ENCODE measurements at places on chromosomes 4 and X.

GRCh38 chr4:1299301-1299860, 9.7 kb downstream of the MAEA start:
- DNase-seq: no peak

DNA sequence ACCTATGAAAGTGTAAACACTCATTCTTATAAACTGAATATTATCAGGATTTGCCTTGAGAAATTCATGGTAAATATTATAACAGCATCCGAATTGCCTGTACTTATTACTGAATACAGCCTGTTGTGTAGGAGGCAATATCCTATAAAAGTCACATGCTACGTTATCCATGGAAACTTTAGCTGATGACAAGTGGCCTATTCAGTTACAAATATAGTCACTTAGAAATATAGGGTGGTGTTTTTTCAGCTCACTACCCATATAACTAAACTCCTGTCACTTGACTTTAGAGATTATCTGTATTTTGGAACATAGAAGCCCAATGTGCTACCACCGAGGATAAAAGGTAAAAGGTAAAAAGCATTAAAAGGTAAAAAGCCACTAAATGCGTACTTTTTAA, 493.4 kb downstream of the INPP4B start:
- no peak for DNase-seq

GRCh38 chr4:152999346-153000075, 63.4 kb downstream of the FHDC1 start:
- DNase-seq: no peak

DNA sequence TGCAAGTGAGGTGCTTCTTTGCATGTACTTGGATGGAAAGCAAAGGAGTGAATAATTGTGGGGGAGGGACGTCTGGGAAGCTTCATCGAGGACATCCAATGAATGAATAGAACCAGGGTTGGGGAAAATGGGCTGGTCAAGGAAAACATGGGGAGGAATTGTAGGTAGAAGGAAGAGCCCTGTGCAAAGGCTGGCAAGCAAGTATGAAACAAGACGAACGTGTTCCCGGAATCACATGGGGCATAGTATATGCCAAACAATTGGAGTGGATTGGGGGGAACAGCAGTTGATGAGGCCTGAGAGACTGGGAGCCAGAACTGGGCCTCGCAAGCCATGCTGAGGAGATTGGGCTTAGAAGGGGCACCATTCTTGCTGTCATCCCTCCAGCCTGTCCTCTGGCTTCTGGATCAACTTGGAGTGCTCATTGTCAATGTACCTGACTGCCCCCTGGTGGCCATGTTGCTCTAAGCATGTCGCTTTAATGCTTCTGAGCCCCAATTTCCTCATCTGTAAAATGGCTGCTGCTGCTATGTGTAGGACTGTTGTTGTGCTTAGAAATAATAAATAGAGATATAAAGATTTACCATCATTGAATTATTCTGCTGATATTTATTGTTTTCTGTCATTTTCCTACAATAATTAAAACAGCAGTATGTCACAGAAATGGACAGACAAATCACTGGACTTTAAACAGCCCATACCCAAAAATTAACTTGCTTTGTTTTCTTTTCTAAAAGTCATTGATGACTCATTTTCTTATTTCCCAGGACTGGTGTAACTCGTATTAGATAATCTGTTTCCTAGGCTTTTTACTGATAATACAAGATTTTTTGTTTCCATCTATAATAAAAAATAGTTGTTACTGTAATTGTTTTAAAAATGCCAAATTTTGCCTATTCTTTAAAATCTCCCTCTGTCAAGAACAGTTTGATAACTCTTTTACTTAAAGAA, 66.4 kb downstream of the JADE3 start:
- no peak for DNase-seq

DNA sequence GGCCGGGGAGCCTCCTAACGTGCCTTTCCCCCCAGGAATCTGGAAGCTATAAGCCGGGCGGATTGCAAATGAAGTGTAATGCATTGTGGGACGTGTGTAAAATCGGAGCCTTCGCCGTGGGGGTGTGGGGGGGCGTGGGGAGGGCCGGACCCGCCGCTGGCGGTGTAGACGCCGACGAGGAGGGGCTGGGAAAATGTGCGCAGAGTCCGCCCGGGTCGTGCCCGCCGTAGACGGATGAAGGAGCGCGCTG, 1.3 kb downstream of the STOX2 start:
- DNase-seq: no peak

Data from NCI-H1417 treated with DMSO at 0.1 percent for 48 hours (cell line).